ENCODE measurements at places on chromosomes 4 and X.
A peak's percentile ranks its signal among the peaks of the same experiment; 100 is the strongest.

GRCh38 chrX:7147413-7147977 lies at the start of gene STS:
TSS of gene STS (plus strand) at chrX:7147712. CDS start at chrX:7253200, 105,488 bp downstream.
- peak; percentile 35 for DNase-seq

- DNase-seq = no peak
Observed at GRCh38 chrX:22686138-22686541, 313.6 kb upstream of the DDX53 start.

- DNase-seq = no peak
Observed at GRCh38 chr4:26912810-26913209, 52.2 kb downstream of the STIM2 start.

DNA sequence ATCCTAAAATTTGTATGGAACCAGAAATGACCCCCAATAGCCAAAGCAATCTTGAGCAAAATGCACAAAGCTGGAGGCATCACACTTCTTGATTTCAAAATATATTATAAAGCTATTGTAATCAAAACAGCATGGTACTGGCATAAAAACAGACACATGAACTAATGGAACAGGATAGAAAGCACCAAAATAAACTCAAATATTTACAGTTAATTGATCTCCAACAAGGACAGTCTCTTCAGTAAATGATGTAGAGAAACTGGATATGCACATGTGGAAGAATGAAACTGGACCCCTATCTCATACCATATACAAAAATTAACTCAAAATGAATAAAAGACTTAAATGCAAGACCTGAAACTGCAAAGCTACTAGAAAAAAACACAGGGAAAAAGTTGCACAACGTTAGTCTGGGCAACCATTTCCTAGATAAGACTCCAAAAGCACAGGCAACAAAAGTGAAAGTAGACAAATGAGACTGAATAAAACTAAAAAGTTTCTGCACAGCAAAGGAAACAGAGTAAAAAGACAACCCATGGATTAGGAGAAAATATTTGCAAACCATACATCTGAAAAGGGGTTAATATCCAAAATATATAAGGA lies 64.9 kb downstream of the CD99L2 start:
- DNase-seq = no peak

- DNase-seq = no peak
Observed at GRCh38 chr4:153115322-153116290, 88.6 kb upstream of the TRIM2 start.

DNA sequence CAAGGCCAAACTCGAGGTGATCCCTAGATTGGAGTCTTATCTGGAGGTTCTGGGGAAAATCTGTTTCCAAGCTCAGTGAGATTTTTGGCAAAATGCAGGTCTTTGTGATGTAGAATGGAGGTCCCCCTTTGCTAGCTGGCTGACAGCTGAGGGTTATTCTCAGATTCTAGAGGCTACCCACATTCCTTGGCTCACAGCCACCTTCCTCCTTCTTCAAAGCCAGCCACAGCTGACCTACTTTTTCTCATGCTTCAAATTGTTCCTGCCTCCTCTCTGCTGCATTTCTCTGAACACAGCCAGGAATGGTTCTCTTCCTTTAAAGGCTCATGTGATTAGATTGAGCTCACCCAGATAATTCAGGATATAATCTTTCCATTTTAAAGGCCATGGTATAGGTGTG lies 86.9 kb downstream of the VCX3A start:
- DNase-seq = no peak

- no peak for DNase-seq
Observed at GRCh38 chr4:72390409-72390808, 178.6 kb downstream of the ADAMTS3 start.

- no peak for DNase-seq
Observed at GRCh38 chr4:84480082-84480481, 19.0 kb downstream of the NKX6-1 start.

Measured in NCI-H187 (cell line).